ENCODE measurements at places on chromosomes 3 and 15.

GRCh38 chr3:111810909-111811308, 48.2 kb upstream of the PHLDB2 start:
- H3K27me3 ChIP-seq, result no peaks in the 10 kb centered on the region
- H3K27ac ChIP-seq, result no peak overlapping the region
- no peak for DNase-seq
- H3K4me1 ChIP-seq, result no peaks in the 10 kb centered on the region

DNA sequence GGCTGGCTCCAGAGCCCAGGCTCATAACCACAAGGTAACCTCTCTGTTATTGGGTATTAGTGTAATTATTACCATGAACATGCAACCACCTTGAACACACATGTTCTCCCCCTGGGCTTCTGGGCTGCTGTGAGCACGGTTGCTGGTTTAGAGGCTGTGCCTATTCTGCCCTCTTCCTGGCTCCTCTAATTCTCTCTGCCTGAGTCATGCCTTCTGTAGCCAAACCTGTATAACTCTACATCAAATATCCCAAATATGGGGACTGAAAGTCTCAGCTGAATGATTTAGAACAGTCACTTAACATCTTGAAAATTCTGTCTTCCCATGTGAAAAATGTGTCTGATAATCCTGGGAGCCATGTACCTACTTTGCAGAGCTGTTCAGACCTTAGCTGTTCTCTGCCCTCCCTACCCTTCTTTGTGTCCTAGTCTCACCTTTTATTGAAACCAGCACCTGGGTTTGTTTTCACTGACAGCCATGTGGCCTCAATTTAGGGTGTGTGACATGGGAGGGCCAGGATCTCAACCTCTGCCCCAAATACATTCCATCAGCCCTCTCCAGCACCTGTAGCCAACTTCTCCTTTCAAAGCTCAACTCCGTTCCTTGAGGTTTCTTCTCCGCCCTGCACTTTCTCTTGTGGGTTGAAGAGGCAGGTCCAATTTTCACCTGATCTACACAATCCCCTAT, 60.7 kb downstream of the PDZRN3 start:
- no peaks in the 10 kb centered on the region for H3K36me3 ChIP-seq
- H3K4me3 ChIP-seq, result no peak overlapping the region

GRCh38 chr3:160184655-160185054, 40.6 kb upstream of the C3orf80 start:
- H3K4me3 ChIP-seq, result no peak overlapping the region
- no peak overlapping the region for H3K27ac ChIP-seq
- H3K27me3 ChIP-seq, result no peaks in the 10 kb centered on the region
- no peaks in the 10 kb centered on the region for H3K4me1 ChIP-seq
- DNase-seq, result no peak
- H3K36me3 ChIP-seq, result no peaks in the 10 kb centered on the region

DNA sequence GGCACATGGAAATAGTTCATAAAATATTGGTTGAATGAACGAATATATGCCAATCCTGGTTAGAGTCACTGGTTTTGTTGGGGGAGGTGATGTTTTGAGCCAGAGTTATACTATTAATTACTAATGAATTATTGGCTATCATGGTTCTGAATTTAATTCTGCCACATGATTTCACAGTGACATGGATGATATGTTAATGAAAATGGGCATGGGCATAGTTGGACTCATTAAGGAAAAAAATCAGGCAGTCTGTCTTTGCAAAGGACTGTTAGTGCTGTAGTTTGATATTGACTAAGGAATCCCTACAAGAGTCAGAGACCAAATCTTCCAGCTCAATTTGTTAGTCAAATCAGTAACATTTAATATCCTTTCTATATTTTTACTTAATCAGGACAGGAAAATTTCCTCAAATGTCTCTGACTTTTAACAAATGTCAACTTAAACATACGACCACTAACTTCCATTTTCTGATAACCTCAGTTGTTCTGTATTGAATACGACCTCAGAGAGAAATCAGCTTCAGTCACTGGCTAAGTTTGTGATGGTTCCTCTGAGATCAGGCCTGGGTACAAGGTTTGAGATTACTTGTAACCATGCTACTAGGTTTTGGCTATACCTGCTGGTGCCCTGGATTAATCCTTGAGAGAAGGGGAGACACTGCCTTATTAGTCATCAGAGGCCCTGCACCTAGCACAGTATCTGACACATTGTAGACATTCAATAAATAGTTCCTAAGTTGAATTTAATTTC, 13.3 kb downstream of the NFKBIZ start:
- peaks cover 44% of the 10 kb centered on the region for H3K36me3 ChIP-seq
- H3K27me3 ChIP-seq, result no peaks in the 10 kb centered on the region
- H3K27ac ChIP-seq, result no peak overlapping the region
- DNase-seq, result no peak
- H3K4me3 ChIP-seq, result no peak overlapping the region

GRCh38 chr3:58659051-58659675, 7.4 kb downstream of the FAM3D start:
- no peaks in the 10 kb centered on the region for H3K27me3 ChIP-seq
- DNase-seq, result no peak
- H3K4me1 ChIP-seq, result no peaks in the 10 kb centered on the region
- H3K27ac ChIP-seq, result no peak overlapping the region

GRCh38 chr3:58321791-58322190, 10.9 kb upstream of the PXK start:
- peaks cover 9% of the 10 kb centered on the region for H3K4me1 ChIP-seq
- peaks cover 27% of the 10 kb centered on the region for H3K36me3 ChIP-seq
- H3K27me3 ChIP-seq, result no peaks in the 10 kb centered on the region
- no peak for DNase-seq
- H3K27ac ChIP-seq, result no peak overlapping the region
- H3K4me3 ChIP-seq, result no peak overlapping the region

- H3K4me3 ChIP-seq, result no peak overlapping the region
- H3K36me3 ChIP-seq, result no peaks in the 10 kb centered on the region
- H3K27me3 ChIP-seq, result no peaks in the 10 kb centered on the region
- H3K4me1 ChIP-seq, result no peaks in the 10 kb centered on the region
Measured at GRCh38 chr3:23664459-23664858, 141.3 kb upstream of the UBE2E1 start.

DNA sequence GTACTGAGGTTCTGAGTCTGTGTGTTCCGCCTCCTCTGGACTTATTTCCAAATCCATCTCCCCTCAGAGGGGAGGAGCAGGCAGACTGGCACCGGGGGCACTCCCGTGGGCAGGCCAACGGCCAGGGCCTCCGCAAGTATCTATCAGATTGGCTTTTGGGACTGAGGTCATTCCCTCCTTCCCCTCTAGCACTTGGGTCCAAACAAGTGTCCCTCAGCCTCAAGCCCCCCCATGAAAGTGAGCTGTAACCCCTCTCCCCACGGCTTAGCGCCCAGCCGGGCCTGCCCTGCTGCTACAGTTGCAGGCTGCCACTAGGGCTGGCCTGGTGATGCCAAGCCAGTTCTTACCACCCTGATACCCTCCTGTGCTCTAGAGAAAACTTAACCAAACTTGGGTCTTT, 17.4 kb downstream of the ITGA11 start:
- no peak for DNase-seq
- no peak overlapping the region for H3K27ac ChIP-seq
- H3K4me1 ChIP-seq, result no peaks in the 10 kb centered on the region
- no peaks in the 10 kb centered on the region for H3K27me3 ChIP-seq
- no peaks in the 10 kb centered on the region for H3K36me3 ChIP-seq
- H3K4me3 ChIP-seq, result no peak overlapping the region

DNA sequence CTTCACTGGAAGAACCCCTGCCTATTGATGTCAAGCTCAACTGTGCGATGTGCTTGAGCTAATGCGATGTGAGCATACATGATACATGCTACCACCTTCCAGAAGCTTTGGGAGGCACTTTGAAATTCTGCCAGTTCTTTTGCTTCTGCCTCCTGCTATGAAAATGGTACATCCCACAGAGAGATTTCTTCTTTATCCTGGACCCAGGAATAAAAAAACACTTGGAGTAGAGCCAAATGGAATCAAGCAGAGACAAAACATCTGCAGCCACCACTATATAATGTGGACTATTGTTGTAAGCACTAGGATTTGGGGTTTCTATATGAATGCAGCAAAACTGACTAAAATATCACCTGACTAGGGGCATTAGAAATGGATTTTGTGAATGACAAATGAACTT, 119.9 kb upstream of the GAP43 start:
- DNase-seq, result no peak
- H3K27ac ChIP-seq, result no peak overlapping the region
- no peaks in the 10 kb centered on the region for H3K4me1 ChIP-seq

DNA sequence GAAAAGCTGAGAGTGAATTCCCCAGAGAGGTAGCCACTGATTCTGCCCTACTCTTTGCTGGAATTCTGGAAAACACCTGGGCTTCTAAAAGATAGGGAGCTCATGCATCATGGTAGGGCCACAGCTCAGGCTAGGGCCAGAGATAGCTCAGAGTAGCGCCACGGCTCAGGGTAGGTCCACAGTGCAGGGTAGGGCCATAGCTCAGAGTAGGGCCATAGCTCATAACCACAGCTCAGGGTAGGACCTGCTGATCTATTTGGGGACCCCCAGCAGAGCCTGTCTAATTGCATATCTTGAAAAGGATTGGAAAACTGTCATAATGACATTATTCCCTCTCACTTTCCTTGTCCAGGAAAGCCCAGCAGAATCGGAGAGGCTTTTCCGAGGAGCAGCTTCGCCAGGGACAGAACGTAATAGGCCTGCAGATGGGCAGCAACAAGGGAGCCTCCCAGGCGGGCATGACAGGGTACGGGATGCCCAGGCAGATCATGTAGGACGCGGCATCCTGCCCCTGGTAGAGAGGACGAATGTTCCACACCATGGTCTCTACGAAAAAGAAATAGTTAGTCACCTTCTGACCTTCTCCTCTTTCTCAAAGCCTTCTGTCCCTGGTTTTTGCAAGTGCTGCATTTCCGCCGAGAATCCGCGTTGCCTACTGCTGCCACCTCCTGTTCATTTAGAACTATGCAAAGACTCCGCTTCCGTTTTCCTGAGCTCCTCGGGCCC, 14.5 kb downstream of the TAGLN3 start:
- no peaks in the 10 kb centered on the region for H3K27me3 ChIP-seq
- no peaks in the 10 kb centered on the region for H3K36me3 ChIP-seq
- no peak overlapping the region for H3K4me3 ChIP-seq
- H3K27ac ChIP-seq, result no peak overlapping the region
